ENCODE measurements at places on chromosomes 3 and 15.

DNA sequence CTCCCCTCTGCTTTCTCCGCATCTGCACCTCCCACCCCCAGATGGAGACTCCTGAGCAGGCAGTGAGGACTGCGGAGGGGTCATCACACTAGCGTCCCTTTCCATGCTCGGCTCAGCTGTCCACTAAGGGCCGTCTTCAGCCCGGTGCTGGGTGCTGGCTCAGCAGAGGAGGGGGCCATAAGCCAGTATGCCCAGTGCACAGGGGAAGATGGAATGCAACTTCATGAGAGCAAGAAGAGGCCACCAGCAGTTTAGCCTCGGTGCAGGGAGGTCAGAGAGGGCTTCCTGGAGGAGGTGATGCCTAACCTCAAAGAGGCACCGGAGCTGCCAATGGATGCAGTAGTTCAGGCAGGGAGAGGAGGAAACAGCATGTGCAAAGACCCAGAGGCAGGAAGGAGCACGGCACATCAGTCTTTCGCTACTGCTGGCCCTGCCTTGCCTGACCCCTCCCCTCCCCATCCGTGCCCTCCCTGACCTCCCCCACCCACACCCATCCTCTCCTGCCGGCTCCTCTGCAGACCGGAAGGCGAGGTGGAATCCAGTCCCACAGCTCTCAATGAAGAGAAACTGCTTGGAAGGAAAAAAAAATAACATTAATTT is 15.2 kb upstream of the PLXND1 start:
- peak; percentile 25 for DNase-seq

DNA sequence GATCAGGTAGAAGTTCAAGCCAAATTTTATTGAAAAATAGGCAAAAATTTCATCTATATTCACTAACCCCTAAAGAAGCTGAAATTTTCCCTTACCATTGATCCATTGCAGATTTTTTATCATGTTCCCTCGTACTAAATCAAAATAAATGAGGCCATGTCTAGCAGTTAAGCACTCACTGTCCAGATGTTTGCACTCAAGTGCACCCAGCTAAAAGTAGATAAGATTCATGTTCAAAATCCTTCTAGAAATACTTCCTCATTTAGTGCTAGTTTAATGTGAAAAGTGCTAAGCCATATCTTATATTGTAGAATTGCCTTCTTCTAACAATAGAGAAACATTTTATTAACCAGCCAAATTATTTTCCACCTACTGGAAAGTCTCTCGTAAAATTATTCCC is 164.7 kb upstream of the UBE2E2 start:
- DNase-seq: no peak

DNA sequence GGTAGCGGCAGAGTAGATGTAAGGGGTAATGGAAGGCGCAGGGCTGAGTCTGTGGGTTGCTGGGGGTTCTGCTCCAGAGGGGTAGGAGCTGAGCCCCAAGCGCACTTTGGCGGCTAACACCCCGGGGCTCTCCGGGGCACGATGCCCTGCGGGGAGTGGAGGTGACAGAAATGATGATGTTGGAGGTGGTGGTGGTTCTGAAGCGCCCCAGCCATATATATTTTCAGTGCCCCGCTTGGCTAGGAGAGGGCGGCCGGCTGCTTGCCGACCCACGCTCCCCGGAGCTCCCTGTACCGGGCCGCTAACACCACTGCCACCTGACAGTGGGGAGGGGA is 9.7 kb downstream of the ZIC4 start:
- no peak for DNase-seq

DNA sequence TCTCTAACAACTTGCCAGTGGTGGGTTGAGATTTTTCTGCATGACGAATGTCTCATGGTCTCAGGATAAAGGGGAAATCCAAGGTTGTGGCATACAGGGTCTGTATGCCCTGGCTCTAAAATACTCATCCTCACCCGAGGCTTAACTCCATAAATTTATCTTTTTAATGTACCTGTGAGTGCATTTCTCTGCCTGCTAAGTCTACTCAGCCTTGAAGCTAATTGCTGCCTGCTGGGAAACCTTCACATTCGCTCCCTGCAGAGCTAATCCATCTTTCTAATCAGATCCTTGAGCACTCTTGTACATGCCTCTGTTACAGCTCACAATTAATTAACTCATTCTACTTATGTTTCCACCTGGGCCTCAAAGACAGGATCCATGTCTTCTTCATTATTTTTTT is 93.8 kb downstream of the CMSS1 start:
- DNase-seq: no peak

- DNase-seq: no peak
Observed at GRCh38 chr3:150168698-150169097, 198.0 kb upstream of the PFN2 start.

GRCh38 chr3:30688776-30689641 is 82.6 kb downstream of the TGFBR2 start:
- peak; percentile 53 for DNase-seq

GRCh38 chr3:52400275-52400793 is 44.6 kb downstream of the SEMA3G start:
- DNase-seq: peak; percentile 20

DNA sequence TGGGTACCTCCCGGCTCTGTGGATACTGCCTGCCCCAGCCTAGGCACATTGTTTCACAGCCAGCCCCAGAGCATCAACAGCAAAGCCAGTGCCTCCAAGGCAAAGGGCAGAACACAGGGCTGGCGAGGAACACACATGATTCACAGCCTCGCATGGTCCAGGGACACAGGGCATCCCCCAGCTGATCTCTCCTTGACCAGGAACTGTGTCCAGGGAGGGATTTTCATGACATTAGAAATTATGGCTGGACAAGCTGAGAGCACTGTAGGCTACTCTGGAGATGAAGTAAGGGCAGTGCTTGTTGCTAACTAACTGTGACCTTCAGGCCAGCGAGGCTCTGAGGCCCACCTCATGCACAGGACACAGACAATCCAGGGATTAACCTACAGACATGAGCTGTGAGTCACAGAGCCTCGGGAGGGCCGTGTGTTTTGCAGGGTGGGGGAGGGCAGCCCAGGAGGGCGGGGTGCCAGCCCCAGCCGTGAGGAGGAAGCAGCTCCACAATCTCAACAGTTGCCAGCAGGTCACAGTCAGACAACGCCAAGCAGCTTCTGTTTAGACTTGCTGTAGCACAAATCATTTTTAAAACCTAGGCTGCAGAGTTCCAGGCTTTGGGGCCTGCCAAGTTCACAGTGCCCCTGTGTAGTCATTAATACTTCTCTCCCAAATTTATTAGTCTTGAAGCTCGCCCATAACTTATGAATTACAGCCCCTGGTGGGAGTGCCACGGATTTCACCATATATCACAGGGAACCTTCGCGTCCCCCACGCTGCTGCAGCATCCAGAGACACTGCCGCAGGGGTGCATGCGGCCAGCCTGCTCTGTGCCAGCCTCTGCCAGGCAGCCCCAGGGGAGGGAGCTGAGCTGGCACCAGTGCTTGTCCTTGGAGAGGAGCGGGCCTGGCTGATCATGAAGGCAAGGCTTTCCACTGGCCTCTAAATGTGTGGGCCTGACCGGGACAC is 114.7 kb downstream of the ETFA start:
- DNase-seq: peak; percentile 76

DNA sequence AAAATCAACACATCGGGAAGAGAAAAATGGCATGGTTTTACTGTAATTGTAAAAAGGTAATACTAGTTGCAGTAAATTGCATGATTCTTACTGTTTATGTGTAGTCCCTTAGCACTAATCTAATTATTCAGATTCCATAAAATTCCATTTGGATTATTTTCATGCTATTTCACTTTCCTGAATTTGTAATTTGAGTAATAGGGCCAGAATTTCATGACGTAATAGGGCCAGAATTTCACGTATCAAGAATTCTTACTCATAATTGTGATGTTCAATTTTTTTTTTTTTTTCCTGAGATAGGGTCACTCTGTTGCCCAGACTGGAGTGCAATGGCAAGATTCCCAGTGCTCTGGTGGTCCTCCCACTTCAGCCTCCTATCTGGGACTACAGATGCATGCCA is 2.9 kb upstream of the U2SURP start:
- DNase-seq: no peak

GRCh38 chr3:124277144-124277890 is 285.4 kb upstream of the ROPN1 start:
- peak; percentile 47 for DNase-seq

GRCh38 chr3:133487920-133488540 is 85.5 kb upstream of the CDV3 start:
- DNase-seq: no peak

Measured in ovary (tissue), 10 donors.